Stimulated activated CD8-positive, alpha-beta memory T cell treated with anti-CD3 and anti-CD28 coated beads, Interleukin-7, amount 100 ng/mL, for 1 hour (primary cell): ENCODE measurements at places on chromosomes 3 and 15.

- no peak for DNase-seq
Measured at GRCh38 chr3:120410116-120410515, 40.7 kb downstream of the FSTL1 start.

DNA sequence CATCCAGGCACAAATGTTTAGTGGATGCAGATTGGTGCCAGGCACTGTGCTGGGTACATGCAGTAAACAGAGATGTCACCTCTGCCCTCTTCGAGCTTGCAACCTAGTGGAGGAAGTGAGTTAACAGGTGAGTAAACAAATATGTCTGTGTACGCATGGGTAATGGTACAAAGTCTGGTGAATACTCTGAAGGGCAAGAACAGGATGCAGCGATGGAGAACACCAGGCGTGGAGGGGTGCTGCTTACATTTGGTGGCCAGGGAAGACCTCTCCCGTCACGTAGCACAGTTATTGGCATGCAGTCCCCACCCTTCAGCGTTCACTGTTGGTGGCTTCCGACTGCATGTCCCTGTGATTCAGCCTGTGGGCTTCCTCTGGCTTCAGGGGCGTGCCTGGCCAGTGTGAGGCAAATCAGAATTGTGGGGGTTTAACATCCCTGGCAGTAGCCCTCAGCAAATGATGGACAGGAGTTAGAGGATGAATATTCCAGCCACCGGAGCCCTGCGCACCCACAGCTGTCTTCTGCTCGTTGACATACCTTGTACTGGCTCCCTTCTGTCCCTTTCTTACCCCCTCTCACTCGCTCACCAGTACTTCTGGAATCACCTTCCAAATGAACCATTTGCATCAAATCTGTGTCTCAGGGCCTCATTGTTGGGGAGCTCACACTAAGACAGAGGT, 9.1 kb upstream of the HDAC11 start:
- DNase-seq, result no peak

- no peak for DNase-seq
Measured at GRCh38 chr3:189222927-189223636, 51.3 kb downstream of the TPRG1 start.

DNA sequence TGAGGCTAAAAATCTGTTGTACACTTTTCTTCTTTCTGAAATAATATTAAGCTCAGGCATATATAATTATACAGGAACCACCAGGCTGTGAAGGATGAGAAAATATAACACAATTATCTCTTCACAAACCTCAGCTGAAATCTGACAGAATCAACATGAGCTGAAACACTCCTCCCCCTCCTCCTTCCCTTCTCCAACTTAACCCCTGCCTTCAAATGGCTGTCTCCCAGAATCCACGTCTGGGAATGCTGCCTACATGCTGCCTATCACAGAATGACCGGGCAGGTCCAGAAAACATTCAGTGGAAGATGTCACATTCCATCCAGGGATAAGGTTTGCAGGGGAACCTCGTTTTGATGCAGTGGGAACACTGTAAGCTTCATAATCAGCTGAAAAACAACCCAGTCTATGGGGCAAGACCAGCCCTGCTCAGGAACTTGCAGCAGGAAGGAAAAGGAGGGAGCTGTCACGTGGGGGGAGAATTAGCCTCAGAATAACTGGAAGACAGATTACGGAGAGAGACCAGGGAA, 44.0 kb upstream of the SEMA6D start:
- DNase-seq, result no peak

DNA sequence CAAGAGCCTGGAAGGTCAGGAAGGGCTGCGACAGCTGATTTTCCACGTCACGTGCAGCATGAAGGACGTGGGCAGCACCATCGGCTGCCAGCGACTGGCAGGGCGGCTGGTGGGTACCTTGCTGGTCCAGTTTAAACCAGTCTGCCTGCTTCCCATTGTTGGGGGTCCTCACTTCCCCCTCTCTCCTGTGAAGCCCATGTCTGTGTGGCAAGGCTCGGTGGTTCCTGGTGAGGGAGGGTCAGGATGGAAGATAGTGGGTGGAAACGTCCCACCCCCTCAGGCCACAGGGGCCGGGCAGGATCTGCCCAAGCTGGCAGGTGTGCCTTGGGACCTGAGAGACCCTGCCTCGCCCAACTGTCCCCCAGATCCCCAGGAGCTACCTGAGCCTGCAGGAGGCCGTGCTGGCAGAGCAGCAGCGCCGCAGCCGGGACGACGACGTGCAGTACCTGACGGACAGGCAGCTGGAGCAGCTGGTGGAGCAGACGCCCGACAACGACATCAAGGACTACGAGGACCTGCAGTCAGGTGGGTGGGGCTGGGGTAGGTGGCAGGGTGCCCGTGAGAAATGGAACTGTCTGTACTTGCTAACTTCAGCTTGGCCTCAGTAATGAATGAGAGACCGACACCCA, 108.2 kb downstream of the LRRK1 start:
- DNase-seq, result no peak

GRCh38 chr3:66390013-66390412, 110.8 kb downstream of the LRIG1 start:
- no peak for DNase-seq

GRCh38 chr3:194422188-194422587, 23.1 kb upstream of the GP5 start:
- DNase-seq, result no peak

DNA sequence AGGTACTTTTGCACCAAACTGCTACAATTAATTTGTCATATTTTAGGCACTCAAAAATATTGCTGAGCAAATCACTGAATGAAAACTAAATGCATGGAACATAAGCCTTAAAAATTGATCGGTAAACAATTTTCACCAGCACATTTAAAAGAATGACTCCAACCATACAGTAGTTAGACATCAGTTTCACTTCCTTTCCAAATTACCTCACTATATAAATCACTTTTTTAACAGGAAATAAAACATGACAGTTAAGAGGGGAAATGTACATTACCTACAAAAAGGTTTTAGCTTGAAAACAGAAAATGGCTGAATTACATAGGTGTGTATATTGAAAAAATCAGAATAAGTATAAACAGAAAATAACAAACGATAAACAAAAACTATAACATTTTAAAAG, 108.4 kb downstream of the SERPINI1 start:
- no peak for DNase-seq

DNA sequence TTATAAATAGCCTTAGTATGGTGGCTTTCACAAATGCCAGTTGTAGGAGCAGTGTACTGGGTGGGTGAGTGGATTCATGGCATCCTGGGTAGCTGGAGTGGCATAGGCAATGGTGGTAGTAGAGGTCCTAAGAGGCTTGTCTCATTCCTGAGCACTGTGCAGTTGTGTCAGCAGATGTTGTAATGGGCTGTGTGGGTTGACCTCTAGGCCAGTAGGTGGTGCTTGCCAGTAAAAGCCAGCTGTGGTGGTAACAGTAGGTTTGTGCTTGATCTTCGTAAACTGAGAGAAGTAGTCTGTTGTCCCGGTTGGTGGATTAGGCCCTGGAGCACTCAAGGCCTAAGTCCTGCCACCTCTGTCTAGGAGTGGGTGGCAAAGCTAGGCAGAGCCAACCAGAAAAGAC, 149.7 kb upstream of the SUCLG2 start:
- DNase-seq, result no peak

- DNase-seq, result no peak
Measured at GRCh38 chr3:82224661-82225060, 463.2 kb upstream of the GBE1 start.

DNA sequence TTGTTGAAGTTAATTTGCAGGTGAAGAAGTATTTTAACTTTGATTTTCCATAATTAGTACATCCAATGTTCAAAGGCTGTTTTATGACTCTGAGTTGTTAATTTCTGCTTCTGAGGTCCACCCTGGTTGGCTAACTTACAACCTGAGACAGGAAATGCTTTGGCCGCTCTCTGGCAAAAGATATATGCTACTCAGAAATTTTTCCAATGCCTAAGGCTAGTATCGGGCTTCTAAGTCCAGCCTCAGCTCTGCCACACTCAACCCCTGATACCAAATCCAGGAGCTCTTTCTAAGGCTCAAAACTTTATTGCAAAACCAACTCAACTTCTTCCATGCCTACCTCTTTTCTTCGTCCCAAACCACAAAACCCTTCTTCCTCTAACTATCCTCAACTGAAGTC, 192.9 kb downstream of the NEK10 start:
- no peak for DNase-seq
